ENCODE measurements at places on chromosomes 4 and X.

GRCh38 chrX:104430742-104431119 is 135.3 kb upstream of the IL1RAPL2 start:
- no peak for DNase-seq

DNA sequence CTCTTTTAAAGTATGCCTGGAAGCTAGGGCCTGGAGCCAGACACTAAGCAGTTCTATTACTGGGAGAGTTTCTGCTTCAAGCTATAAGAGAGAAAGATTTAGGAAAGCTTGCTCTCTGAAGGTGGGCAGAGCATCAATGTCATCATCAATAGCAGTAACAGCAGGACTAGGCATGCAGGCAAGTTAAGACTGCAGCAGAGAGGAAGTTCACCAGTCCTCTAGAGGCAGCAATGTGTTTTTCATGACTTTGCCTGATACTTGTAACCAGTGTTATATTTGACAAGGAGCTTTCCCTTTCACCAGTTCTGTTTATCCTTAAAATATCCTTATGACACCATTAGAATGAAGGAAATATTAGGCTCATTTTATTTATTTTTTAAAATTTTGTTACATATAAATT is 237.9 kb downstream of the KCTD8 start:
- DNase-seq: no peak

DNA sequence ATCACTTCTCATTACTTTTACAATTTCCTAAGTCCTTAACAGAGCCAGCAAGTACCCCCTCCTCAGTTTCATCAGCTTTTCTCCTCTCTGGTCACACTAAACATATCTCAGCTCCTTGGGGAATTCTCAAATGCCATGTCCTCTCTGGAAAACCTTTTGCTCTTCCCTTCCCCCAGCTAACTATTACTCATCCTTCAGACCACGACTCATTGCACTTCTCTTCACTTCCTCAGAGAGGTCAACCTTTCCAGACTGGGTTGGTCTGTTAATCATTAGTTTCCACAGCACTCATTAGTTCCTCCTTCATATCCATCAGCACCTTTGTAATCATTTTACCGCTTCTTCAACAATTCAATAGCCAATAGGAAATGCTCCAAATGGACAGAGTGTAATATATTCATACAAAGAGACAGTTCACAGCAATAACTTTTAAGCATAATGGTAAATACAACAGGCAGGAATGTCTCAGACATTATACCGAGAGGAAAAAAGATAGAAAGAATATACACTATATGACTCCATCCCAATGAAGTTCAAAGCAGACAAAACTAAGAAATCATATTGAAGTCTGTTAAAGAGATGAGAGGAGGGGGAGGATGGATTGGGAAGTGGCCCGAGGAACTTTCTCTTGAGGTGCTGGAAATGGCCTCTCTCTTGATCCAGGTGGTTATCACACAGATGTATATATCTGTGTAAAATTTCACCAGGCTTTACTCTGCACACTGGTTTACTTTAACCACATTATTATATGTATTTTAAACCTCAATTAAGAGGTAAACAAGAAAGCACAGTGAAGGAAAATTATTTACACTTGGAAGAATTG is 39.6 kb downstream of the DDX60L start:
- DNase-seq: no peak

- no peak for DNase-seq
These were observed 59.8 kb upstream of the GPM6B start for GRCh38 chrX:13876652-13877051.

DNA sequence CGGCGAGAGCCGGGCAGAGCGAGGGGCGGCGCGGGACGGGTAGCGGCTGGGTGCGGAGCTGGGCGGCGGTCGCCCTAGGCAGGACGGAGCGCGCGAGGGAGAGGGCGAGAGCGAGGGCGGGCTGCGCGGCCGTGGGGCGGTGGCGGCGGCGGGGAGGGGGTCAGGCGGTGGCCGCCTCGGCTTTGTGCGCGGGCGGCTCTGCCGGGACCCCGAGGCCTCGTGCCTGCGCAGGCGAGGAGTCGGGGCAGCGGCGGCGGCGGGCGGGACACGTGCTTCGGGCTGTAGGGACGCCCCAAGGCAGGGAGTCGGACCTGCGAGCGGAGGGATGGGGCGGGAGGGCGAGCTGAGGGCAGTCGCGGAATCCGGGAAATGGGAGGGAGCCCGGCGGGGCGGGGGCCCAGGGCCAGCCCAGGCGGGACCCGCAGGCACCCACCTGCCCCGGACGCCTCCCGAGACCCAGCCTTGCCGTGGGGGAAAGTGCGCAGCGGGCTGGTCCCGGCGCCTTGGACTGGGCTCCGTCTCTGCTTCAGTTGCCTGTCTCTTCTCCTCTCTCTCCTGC is 465 bp downstream of the BMPR1B start:
- DNase-seq: peak; percentile 5

GRCh38 chr4:57370691-57371090 is 260.5 kb upstream of the IGFBP7 start:
- DNase-seq: no peak

GRCh38 chr4:32631831-32632230 is 1911.7 kb downstream of the PCDH7 start:
- DNase-seq: no peak

DNA sequence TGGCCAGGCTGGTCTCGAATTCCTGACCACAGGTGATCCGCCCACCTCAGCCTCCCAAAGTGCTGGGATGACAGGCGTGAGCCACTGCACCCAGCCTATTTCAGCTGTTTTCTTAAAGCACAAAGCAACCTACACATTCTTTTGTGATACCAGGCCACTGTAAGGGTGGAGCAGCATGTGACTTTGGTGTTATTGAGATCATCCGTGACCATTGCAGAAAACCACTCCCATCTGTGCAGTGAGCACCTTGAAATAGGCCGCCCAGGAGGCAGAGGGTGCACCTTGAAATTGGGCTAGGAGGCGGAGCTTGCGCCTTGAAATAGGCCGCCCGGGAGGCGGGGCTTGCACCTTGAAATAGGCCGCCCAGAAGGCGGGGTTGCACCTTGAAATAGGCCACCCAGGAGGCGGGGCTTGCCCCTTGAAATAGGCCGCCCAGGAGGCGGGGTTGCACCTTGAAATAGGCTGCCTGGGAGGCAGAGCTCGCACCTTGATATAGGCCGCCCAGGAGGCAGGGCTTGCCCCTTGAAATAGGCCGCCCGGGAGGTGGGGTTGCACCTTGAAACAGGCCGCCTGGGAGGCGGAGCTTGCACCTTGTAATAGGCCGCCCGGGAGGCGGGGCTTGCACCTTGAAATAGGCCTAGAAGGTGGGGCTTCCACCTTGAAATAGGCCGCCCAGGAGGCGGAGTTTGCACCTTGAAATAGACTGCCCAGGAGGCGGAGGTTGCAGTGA is 9.0 kb upstream of the SLC25A6 start:
- no peak for DNase-seq

GRCh38 chr4:76969941-76970529 is 20.5 kb downstream of the SEPTIN11 start:
- no peak for DNase-seq

GRCh38 chr4:168587411-168588125 is 90.7 kb downstream of the PALLD start:
- DNase-seq: no peak

GRCh38 chrX:8868070-8868773 is 67.0 kb upstream of the FAM9A start:
- DNase-seq: no peak

DNA sequence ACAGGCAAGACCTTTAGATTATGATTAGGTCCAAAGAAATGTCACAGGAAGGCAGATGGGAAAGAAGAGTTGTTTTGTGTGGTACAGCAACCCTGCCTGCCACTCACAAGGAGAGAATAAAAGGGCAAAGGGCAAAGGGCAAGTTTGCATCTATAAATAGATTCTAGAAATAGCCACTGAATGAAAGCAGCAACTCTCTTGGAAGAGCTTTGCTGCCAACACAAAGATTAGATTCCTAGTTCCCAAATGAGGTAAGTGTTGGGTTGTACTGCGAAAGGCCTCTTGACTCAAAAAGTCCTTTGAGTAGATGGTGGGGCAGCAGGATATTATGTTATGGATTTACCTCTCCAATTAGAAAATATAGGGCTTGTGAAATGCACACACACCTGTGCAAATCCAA is 61.2 kb downstream of the MOSPD2 start:
- DNase-seq: no peak

DNA sequence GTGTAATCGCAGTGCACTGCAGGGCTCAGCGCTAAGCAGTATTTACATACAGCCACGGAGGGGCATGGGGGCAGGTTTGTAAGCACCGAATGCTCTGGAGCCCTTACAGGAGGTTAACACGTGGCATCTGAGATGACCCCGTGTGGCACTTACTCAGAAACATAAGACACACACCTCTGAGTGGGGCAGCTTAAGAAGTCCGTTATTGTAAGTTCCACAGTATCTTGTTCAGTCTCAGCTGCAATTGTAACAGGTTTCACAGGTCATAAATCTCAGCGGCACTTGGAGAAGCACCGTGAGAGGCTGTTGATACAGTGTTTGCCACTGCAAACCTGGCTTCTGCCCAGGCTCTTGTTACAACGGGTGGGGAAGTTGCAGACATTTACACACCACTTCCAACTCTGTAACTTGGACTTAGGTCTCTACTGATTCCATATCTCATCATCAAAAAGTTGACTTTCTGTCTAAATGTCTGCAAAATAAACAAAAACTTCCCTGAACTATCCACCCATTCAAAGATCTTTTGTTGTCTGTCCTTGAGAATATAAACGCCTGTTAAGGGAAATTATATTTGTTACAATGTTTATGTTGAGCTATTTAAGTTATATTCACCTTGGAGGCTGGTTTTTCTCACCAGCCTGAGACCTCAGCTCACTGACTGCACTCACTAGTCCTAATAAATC is 10.3 kb downstream of the CPLX1 start:
- no peak for DNase-seq

DNA sequence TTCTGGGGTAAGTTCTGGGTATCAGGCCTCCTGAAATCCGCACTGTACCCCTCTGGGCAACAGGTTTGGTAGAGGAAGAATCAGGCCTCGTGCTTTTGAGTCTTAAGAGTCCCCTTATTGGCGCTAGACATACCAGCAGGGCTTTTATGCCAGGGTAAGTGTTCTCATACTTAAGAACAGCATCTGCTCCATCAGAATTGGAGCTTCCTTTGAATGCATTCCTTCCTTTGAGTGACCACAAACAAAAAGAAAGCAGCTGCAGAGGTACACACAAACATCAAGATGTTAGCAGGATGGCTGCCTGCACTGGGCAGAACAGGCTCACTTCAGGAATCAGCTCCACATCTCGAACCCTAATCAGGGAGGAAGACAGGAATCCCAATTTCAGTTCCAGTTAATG is 156.8 kb downstream of the MGST2 start:
- no peak for DNase-seq

- DNase-seq: no peak
These were observed 173.4 kb upstream of the KIT start for GRCh38 chr4:54484383-54484782.

DNA sequence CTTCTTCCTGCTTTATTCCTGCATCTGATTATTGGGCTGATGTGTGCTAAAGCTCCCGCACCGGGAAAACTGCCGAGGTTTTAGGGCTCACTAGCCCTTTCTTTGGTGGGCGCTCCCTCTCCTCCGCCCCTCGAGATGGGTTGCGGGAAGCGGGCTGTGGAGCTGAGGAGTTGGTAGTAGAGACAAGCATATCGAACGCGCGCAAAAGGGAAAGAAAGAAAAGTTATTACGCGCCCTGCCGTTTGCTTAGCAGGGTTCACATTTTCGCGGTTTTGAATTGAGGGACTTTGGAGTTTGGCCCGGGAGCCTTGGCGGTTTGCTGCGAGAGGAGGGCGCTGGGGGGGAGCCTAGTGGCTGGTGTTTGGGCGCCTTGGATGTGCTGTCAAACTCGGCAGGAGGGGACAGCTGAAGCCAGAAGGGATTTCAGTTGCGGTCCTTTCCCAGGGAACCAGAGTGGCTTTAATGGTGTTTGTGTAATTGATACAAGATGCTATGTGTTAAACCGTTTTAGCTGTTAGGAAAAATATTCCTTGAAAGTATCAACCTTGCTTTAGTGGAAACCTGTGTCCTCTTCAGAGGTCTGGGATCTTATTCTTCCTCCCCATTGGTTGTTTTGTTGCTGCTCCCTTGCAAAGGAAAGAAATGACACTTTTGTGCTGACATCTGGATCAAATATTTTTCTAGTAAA is 1.1 kb downstream of the GAB1 start:
- DNase-seq: peak; percentile 13

- DNase-seq: no peak
These were observed 410.9 kb downstream of the STIM2 start for GRCh38 chr4:27271555-27271954.

- DNase-seq: no peak
These were observed at the start of gene POF1B for GRCh38 chrX:85379174-85379907. Gene POF1B, minus strand, starts transcription at chrX:85379665. Its CDS starts 211 bp downstream, at chrX:85379454.

DNA sequence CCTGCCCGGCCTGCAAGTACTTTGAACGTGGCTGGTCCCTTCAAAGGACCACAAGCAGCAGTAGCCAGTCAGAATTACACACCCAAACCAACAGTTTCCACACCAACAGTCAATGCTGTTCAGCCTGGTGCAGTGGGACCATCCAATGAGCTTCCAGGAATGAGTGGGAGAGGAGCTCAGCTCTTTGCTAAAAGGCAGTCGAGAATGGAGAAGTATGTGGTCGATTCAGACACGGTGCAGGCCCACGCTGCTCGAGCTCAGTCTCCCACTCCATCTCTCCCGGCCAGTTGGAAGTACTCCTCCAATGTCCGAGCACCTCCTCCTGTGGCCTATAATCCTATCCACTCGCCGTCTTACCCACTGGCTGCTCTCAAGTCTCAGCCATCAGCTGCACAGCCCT is 104.4 kb upstream of the MYOZ2 start:
- no peak for DNase-seq

- no peak for DNase-seq
These were observed 291.6 kb upstream of the ARSJ start for GRCh38 chr4:114271031-114271430.

- peak; percentile 9 for DNase-seq
These were observed 86.0 kb downstream of the WWC2 start for GRCh38 chr4:183185018-183185417.

DNA sequence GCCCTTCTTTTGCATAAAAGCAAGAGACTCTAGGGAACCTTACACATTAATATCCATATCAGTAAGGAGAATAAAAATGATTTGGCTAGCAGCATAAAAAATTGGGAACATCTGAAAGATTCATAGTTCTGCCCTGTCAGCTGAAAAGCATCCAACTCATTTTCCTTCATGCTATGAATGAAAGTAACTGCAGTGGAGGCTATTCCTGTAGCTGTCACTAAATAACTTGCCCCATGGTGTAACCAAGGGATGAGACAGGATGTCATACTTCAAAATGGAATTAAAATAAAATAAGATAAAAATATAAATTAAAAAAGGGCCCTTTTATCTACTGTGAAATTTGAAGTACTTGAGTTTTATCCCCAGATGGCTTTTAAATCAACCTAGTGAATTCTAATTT is 878.8 kb downstream of the C4orf33 start:
- DNase-seq: no peak

GRCh38 chrX:137044893-137045292 is 11.1 kb upstream of the GPR101 start:
- no peak for DNase-seq

DNA sequence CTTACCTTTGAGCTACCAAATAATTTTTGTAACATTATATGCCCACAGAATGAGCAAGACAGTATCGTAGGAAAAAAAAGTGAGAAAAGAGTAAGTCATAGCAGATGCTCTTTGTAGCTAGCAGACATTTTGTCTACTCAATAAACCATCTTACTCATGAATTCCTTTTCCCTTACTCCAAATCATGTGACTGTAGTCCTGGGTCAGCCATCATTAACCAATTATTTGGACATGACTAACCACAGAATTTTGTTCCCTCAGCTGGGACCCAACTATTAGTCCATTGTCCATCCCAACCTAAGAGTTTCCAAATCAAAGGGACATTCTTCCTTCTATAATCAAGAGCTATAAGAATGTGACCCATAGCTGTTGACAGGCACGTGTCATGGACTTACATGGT is 11.4 kb downstream of the UBE2D3 start:
- no peak for DNase-seq
